ENCODE measurements at places on chromosomes 16 and 17. TPM values are rescaled to one million over a fixed set of nuclear protein-coding genes. Genes with fewer than 3 reads are reported as not detected.

DNA sequence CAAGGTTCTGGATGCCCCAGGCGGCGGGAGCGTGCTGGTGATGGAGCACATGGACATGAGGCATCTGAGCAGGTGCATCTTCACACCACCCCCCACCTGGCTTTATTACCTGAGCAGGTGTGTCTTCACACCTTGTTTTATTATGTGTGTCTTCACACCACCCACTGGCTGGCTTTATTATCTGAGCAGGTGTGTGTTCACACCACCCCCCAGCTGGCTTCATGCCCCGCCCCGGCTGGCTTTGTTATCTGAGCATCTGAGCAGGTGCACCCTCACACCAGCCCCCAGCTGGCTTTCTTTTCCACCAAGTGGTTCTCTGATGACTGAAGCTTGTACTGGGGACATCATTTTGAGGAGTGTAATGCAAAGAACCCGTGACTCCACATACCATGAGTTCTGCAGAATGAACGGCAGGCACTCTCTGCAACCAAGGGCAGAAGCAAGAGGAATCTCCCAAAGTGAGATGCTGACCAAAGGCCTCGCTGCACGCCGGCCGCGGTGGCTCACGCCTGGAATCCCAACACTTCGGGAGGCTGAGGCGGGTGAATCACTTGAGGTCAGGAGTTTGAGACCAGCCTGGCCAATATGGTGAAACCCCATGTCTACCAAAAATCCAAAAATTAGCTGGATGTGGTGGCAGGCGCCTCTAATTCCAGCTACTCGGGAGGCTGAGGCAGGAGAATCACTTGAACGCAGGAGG is 2.6 kb downstream of the FN3KRP start:
- no peaks in the 10 kb centered on the region for H3K27me3 ChIP-seq
- H3K4me1 ChIP-seq = no peaks in the 10 kb centered on the region
- no peak overlapping the region for H3K4me3 ChIP-seq
- DNase-seq = no peak
- H3K36me3 ChIP-seq = peaks cover 4% of the 10 kb centered on the region
- H3K27ac ChIP-seq = no peak overlapping the region

DNA sequence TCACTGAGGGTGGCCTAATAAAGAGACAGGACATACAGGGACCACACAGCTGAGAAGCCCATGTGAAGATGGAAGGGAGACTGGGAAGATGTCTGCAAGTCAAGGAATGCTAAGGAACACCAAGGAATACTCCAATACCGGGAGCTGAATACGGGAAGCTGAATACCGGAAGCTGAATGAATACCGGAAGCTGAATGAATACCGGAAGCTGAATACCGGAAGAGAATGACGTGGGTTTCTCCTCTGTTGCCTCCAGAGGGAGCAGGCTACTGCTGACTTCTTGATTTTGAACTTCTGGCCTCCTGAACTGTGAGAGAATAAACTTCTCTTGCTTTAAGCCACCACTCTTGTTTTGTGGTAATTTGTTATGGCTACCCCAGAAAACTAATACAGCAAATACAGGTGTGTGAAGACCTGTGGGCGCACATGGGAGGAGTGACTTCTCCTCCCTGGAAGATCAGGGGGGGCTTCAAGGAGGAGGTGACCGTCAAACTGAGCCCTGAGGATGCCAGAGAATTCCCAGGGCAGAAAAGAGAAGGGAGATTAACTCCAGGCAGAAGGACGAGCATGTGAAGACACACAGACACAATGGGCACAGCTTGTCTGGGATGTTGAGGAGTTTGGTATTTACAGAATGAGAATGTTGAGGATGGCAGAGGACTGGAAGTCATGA is 259.9 kb downstream of the IRF8 start:
- no peak overlapping the region for H3K27ac ChIP-seq
- no peaks in the 10 kb centered on the region for H3K36me3 ChIP-seq
- no peaks in the 10 kb centered on the region for H3K4me1 ChIP-seq
- peak; percentile 5 for DNase-seq
- H3K4me3 ChIP-seq = no peak overlapping the region
- peaks cover 1% of the 10 kb centered on the region for H3K27me3 ChIP-seq

GRCh38 chr17:3024346-3024745 is 39.1 kb downstream of the OR1D5 start:
- H3K4me3 ChIP-seq = no peak overlapping the region
- H3K4me1 ChIP-seq = peaks cover 11% of the 10 kb centered on the region
- H3K36me3 ChIP-seq = no peaks in the 10 kb centered on the region
- no peak for DNase-seq
- no peaks in the 10 kb centered on the region for H3K27me3 ChIP-seq
- no peak overlapping the region for H3K27ac ChIP-seq

DNA sequence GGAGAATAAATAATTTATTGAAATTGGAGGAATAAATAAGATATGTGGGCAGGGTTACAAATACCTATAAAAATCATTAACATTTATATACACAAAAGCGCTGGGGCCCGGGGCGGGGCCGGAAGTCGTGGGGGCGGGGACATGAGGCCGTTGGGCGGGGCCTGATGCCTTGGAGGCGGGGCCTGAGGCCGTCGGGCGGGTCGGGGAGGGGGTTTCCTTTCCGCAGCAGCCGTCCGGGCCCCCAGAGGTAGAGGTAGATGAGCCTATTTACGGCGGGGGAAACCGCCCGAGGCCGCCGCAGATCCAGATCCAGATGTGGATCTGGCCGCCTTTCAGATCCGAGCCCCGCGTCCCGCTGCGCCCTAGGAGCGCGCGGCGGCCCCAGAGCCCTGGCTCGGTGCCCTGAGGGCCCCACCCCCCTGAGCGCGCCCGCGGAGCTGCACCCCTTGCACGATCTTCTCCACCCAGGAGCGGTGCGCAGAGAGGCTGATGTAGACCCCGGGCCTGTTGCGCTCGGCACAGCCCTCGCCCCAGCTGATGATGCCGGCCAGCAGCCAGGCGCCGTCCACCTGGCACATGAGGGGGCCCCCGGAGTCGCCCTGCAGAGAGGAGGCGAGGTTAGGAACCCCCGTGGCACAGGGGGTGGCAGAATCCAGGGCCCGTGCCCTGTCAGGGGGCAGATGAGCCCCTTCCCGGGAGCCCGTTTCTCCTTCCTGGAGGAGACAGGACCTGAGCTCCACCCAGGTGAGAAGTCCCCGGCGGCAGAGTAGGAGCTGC is 5.1 kb downstream of the PRSS22 start:
- no peak overlapping the region for H3K4me3 ChIP-seq
- no peak overlapping the region for H3K27ac ChIP-seq
- no peak for DNase-seq
- H3K36me3 ChIP-seq = no peaks in the 10 kb centered on the region
- peaks cover 17% of the 10 kb centered on the region for H3K27me3 ChIP-seq
- no peaks in the 10 kb centered on the region for H3K4me1 ChIP-seq

- no peak for DNase-seq
- H3K27ac ChIP-seq = no peak overlapping the region
- no peak overlapping the region for H3K4me3 ChIP-seq
- no peaks in the 10 kb centered on the region for H3K36me3 ChIP-seq
- H3K4me1 ChIP-seq = no peaks in the 10 kb centered on the region
Observed at GRCh38 chr16:50635505-50636392, 45.4 kb downstream of the SNX20 start.

Gene ASPA
- not detected for total RNA-seq

GRCh38 chr17:72236980-72237633 is 116.3 kb downstream of the SOX9 start:
- H3K36me3 ChIP-seq = no peaks in the 10 kb centered on the region
- H3K27ac ChIP-seq = no peak overlapping the region
- no peak overlapping the region for H3K4me3 ChIP-seq
- H3K27me3 ChIP-seq = no peaks in the 10 kb centered on the region

DNA sequence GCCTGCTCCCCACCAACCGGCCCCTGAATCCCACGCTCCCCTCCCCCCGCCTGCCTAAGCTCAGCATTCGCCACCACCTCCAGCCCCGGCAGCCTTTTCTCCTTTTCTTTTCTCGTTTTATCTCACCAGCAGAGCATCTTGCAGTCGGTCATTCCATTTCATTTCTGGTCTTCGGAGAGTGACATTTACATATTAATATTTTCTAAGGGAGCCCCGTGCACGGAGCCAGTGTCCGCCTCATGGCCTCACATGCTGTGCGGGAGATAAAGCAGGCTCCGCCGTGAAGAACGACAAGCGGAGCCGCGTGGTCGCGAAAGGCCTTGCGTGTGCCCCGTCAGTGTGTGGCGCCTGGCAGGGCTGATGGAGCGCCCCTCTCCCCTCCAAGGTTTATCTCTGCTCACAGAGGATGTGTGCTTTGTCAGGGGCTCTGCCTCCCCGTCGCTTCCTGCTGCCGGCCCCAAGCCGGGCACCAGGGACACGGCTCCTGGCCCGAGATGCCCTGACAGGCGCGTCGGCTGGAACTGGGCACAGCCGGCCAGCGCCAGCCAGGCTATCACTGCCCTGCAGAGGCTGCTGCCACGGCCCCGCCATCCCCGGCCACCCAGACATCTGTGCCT is 95.5 kb upstream of the GSE1 start:
- H3K27ac ChIP-seq = peak overlapping the region; percentile 23
- no peak for DNase-seq
- no peaks in the 10 kb centered on the region for H3K27me3 ChIP-seq
- no peaks in the 10 kb centered on the region for H3K36me3 ChIP-seq

- no peaks in the 10 kb centered on the region for H3K36me3 ChIP-seq
- peaks cover 93% of the 10 kb centered on the region for H3K27me3 ChIP-seq
- no peak for DNase-seq
- H3K4me1 ChIP-seq = peaks cover 9% of the 10 kb centered on the region
- no peak overlapping the region for H3K27ac ChIP-seq
Observed at GRCh38 chr16:49277766-49278566, 3.7 kb downstream of the CBLN1 start.

- no peak for DNase-seq
- no peak overlapping the region for H3K4me3 ChIP-seq
- H3K36me3 ChIP-seq = no peaks in the 10 kb centered on the region
- no peaks in the 10 kb centered on the region for H3K27me3 ChIP-seq
- no peak overlapping the region for H3K27ac ChIP-seq
Observed at GRCh38 chr16:79747688-79748087, 147.2 kb upstream of the MAF start.

Gene ERN2
- total RNA-seq = 0.11 TPM

Gene KRTAP4-1
- total RNA-seq = not detected

Gene SSH2
- 32.4 TPM for total RNA-seq

- no peaks in the 10 kb centered on the region for H3K27me3 ChIP-seq
- peak overlapping the region; percentile 86 for H3K4me3 ChIP-seq
- H3K4me1 ChIP-seq = peaks cover 14% of the 10 kb centered on the region
- peak overlapping the region; percentile 92 for H3K27ac ChIP-seq
- peaks cover 20% of the 10 kb centered on the region for H3K36me3 ChIP-seq
- peak; percentile 63 for DNase-seq
Observed at GRCh38 chr17:73232587-73233373, 28.9 kb downstream of the CPSF4L start.

DNA sequence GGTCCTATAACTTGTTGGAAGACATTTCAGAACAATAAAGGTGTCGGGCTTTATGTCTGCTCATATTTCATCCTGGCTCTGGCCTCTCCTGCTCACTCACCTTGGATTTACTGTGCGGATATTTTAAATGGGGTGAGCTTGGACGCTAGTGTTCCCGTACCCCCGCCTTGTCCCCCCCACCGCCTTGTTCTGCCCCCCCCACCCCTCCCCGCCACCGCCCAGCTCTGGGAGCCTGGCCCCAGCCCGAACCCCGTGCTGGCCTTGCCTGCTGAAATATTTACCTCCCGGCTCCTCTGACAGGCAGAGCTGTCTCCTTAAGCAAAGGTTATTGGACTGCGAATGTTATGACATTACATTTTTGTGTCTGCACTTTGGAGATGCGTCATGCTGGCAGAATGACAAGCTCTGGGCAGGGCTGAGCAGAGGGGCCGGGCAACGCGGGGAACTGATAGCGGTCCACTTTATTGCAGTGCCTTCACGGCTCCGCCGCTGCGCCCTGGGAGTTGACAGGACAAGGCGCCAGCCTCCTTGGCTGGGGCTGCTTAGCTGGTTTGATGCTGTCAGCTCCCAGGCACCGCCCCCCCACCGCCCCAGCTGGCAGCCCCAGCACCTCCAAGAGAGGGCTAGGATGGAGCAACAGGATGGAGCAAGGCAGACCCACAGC is 222.5 kb upstream of the GSE1 start:
- H3K27ac ChIP-seq = peak overlapping the region; percentile 66
- no peak overlapping the region for H3K4me3 ChIP-seq
- no peaks in the 10 kb centered on the region for H3K27me3 ChIP-seq
- no peaks in the 10 kb centered on the region for H3K36me3 ChIP-seq
- DNase-seq = peak; percentile 95
- peaks cover 12% of the 10 kb centered on the region for H3K4me1 ChIP-seq

Gene CLEC18C
- total RNA-seq = 1.1 TPM

- no peaks in the 10 kb centered on the region for H3K4me1 ChIP-seq
- no peaks in the 10 kb centered on the region for H3K27me3 ChIP-seq
- no peaks in the 10 kb centered on the region for H3K36me3 ChIP-seq
- no peak overlapping the region for H3K27ac ChIP-seq
- H3K4me3 ChIP-seq = no peak overlapping the region
Observed at GRCh38 chr16:89593841-89594240, 18.3 kb downstream of the CPNE7 start.

DNA sequence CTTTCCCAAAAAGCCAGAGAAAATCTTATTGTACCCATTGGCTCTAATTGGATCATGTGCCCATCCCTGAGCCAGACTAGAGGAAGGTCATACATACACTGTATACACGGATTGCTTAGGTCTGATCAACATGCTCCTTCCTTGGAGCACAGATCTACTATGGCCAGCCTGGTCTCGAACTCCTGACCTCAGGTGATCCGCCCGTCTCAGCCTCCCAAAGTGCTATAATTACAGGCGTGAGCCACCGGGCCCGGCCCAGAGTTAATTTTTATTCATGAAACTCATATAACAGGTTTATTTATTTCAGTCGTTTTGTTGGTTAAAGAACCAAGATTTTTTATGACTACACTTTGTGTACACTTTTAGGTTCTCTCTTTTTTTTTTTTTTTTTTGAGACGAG is 1.2 kb upstream of the TAOK1 start:
- H3K27ac ChIP-seq = no peak overlapping the region
- no peak for DNase-seq
- H3K4me1 ChIP-seq = peaks cover 24% of the 10 kb centered on the region

DNA sequence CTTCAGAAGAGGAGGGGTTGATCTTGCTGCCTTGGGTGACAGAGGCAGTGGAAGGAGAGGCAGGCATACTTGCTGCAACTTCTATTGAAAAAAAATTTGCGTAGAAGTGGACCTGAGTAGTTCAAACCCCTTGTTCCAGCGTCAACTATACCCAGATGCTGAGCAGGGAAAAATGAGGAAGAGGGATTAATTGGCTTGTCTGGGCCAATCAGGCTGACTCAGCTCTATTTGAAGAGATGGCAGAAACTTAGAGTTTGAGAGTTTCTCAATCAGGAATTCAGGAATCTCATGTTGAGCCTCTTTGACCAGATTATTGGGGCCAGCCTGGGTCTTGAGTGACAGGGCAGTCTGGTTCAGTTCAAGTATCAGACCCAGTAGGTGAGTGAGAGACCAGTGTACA is 17.6 kb downstream of the CASC3 start:
- no peak for DNase-seq
- peaks cover 28% of the 10 kb centered on the region for H3K36me3 ChIP-seq
- H3K27me3 ChIP-seq = no peaks in the 10 kb centered on the region

Gene ABCA6
- not detected for total RNA-seq

- H3K27me3 ChIP-seq = no peaks in the 10 kb centered on the region
- no peaks in the 10 kb centered on the region for H3K4me1 ChIP-seq
- no peak overlapping the region for H3K27ac ChIP-seq
- H3K4me3 ChIP-seq = no peak overlapping the region
- peaks cover 12% of the 10 kb centered on the region for H3K36me3 ChIP-seq
Observed at GRCh38 chr17:51036084-51036483, 84.6 kb downstream of the SPAG9 start.

Gene TBC1D3C
- total RNA-seq = 4.0 TPM

- H3K27me3 ChIP-seq = no peaks in the 10 kb centered on the region
- peak overlapping the region; percentile 70 for H3K27ac ChIP-seq
- H3K4me3 ChIP-seq = no peak overlapping the region
- H3K4me1 ChIP-seq = peaks cover 28% of the 10 kb centered on the region
- H3K36me3 ChIP-seq = peaks cover 8% of the 10 kb centered on the region
Observed at GRCh38 chr16:48560692-48561091, 49.3 kb downstream of the N4BP1 start.

Gene WBP2
- 75.6 TPM for total RNA-seq

Gene C1QL1
- 24.6 TPM for total RNA-seq
